Stimulated activated CD4-positive, alpha-beta T cell treated with anti-CD3 and anti-CD28 coated beads, TNF-alpha, amount 100 ng/mL, for 1 hour (primary cell): ENCODE measurements at places on chromosomes 16 and 17.

- DNase-seq, result no peak
Observed at GRCh38 chr16:49305406-49305805, 23.8 kb upstream of the CBLN1 start.

DNA sequence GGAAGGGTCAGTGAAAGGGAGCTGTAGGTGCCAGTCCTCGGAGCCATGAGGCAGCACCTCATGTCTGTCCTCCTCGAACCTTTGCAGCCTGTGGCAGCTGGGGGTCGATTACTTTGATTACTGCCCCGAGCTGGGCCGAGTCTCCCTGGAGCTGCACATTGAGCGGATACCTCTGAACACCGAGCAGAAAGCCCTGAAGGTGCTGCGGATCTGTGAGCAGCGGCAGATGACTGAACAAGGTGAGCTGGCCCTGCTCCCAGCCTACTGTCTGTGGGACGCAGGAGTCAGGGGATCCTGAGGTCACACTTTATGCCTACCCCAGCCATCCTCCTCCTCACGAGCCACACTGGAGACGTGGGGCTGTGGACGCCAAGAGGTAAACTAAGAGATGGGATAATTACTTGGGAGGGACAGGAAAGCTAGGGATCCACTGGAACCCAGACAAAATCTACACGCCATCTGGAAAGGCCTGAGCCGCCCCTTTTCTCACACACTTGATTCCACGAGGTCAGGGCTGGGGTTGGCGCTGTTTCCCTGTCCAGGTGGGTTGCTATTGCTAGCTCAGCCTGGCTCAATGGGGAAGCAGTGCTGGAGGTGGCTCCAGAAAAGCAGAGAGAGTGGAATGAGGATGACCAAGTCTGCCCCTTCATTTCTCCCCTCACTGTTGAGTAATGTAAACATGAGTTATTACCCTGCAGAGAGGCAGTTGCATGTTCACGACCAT is 26.4 kb downstream of the NUP85 start:
- DNase-seq, result no peak

GRCh38 chr16:11593581-11593980 is 6.9 kb upstream of the LITAF start:
- DNase-seq, result no peak

GRCh38 chr17:81328489-81328888 is 33.4 kb upstream of the SLC38A10 start:
- DNase-seq, result no peak

GRCh38 chr16:77599793-77600415 is 122.4 kb upstream of the NUDT7 start:
- no peak for DNase-seq

GRCh38 chr16:8430401-8430800 is 159.9 kb downstream of the TMEM114 start:
- DNase-seq, result no peak

- peak; percentile 50 for DNase-seq
Observed at GRCh38 chr17:21252796-21253645, at the start of gene NATD1. Gene NATD1, minus strand, starts transcription at chr17:21253410. Its CDS starts 146 bp downstream, at chr17:21253264.

DNA sequence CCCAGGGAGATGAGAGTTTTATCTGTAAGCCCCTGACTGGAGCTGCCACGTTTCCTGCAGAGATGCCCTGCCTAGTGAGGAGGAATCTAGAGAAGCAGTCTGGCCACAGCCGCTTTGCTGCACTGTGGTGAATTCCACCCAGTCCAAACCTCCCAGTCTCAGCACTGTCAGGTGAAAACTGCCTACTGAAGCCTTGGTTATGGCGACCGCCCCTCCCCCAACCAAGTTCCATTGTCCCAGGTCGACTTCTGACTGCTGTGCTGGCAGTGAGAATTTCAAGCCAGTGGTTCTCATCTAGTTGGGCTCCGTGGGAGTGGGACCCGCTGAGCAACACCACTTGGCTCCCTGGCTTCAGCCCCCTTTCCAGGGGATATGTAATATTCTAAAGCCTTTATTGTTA is 10.2 kb upstream of the LYZL6 start:
- DNase-seq, result no peak

DNA sequence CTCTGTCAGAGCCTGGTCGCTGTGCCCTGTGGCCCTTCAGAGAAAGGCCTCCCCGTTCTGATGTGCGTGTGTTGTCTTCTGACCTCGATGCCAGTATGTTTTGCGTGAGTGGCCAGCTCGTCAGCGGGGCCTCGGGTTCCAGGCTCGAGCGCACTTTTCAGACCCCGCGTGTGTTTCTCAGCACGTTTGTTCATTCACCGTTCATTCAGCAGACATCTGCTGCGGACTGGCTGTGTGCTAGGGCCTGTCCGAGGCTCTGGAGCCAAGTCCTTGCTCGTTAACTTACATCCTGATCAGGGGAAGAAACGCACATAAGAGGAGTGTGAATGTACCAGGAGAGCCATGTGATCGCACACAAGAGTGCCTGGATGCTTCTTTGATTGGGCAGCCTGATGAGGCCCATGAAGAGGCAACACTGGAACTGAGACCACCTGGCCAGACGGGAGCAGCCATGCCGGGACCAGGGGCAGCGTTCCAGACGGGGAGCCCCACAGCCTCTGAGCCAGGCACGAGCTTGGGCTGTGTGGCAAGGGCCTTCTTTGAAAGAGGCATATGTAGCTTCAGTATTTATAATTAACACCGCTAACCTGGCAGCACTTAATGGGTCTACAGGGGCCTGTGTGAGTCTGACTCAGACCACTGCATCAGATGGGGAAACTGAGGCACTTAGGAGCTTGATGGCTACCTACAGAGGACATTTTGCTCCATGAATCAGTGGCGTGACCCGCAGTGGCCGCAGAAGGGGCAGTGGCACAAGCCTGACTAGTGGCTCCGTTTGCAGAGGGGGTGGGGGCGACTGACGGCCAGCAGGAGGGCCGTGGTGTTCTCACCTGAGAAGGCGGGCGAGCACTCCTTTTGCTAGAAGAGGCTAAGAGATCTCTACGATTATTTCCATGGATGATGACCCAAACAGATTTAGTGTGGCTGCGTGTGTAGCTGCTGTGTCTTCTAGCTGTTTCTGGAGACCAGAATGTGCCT is 187.9 kb upstream of the CHMP6 start:
- DNase-seq, result no peak

- DNase-seq, result no peak
Observed at GRCh38 chr16:79421126-79421525, 179.4 kb downstream of the MAF start.

DNA sequence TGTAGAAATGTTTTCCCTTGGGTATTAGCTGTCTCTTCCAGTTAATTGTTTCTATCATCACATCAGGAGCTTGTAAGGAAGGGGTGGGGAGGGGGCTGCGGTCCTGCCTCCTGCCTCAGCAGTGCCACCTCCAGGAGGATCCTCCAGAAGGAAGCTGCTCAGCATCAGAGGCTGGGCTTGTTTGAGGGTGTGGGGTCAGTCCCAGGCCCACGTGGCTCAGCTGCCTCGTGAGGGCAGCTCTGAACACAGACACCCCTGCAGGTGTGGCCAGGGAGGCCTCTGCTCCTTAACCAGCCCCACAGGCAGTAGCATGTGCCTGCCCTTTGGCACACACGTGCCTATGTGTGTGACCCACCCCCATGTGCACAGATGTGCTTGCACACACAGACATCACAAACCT is 46.3 kb downstream of the MRM1 start:
- DNase-seq, result no peak

DNA sequence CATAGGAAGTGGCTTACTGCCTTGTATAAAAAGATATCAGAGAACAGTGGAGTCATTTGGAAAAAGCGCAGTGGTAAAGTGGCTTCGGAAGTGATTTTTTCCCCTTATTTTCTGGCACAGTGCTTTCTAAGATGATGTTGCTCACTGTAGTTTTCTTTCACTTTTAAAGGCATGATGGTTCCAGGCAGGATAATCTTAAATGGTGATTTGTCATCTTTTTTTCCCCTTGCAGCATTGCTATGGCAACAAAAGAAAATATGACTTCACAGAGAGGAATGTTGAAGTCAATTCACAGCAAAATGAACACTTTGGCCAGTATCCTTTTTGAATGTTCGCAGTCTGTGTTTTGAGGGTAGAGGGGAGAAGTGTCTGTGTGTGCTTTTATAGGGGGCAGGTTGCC is 42.5 kb downstream of the GOSR1 start:
- no peak for DNase-seq

DNA sequence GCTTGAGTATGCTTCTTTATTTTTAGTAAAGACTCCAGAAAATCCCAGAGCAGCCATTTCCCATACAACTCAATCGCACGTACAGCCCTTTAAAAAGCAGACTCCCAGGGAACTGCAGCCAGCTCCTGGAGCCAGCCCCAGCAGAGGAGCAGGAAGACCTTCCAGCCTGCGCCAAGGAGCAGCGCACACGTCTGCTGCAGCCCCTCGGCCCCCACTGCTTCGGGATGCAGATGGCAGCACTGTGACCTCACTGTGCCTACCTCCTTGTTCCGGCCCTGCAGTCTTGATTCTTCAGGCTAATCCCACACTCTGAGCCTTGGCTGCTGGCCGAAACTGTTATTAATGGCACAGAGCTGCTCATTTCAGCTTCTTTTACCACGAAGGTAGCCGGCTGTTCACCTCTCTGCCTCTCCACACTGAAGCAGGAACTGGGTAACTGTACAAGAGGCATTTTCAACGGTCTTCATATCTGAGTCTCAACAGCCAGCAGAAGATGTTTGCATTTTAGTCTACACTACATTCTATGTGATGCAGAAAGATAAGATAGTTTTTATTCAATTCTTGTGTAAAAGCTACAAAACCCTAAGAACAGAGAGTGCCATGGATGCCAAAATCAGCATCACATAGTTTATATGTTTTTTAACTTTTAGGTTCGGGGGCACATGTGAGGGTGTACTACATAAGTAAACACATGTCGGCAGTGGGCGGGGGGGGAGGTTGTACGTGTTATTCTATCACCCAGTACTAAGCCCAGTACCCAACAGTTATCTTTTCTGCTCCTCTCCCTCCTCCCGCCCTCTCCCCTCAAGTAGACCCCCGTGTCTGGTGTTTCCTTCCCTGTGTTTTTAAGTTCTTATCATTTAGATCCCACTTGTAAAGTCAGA is 130.9 kb downstream of the ANKRD11 start:
- no peak for DNase-seq

DNA sequence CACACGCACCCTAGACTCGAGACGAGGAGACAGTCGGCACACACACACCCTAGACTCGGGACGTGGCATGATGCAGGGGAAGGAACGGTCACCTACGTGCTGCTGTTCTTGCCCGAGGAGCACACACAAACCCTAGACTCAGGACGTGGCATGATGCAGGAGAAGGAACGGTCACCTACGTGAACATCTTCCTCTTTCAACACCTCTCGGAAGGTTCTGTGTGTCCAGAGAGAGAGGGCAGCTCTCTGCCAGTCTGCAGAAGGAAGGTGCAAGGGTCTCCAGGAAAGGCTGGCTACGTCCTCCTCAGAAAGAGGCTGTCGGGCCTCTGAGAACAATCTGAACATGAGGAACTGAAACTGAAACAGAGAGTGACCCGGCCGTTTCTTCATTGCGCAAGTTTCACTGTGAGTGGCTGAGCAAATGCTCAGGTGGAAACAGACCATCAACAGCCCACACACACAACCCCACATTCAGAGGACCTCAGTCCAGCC is 43.4 kb downstream of the ZNF276 start:
- DNase-seq, result no peak

DNA sequence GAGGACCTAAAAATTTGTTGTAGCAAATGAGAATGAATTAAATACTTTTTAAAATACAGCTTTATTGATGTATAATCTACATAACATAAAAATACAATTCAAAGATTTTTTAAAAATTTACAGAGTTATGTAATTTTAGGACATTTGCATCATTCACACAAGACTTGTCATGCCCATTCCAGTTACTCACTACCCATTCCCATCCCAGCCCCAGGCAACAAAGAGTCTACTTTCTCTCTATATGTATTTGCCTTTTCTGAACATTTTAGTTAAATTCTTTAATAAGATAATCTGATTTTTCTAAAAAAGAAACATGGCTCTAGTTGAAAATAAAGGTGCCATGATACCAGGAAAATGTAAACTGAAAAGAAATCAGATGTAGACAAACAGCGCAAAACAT is 354.2 kb downstream of the PMP22 start:
- DNase-seq, result no peak

GRCh38 chr17:71392715-71393567 is 727.9 kb upstream of the SOX9 start:
- DNase-seq, result no peak

GRCh38 chr17:33124871-33125551 is 133.4 kb downstream of the SPACA3 start:
- no peak for DNase-seq

DNA sequence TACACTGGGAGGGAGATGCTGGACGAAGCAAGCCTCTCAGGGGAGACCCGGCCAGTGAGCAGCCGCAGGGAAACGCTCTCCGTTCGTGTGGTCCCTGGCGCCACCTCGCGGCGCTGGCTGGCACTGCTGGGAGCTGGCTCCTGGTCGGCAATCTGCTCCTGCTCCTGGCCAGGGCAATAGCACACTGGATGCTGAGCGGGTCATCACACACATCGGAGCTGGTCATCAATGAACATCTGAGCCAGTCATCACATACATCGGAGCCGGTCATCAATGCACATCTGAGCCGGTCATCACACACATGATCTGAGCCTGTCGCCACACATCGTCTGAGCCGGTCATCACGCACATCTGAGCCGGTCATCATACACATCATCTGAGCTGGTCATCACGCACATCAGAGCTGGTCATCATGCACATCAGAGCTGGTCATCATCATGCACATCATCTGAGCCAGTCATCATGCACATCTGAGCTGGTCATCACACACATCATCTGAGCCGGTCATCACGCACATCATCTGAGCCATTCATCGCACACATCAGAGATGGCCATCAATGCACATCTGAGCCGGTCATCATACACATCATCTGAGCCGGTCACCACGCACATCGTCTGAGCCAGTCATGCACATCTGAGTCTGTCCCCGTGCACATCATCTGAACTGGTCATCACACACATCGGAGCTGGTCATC is 217.3 kb downstream of the RBFOX3 start:
- peak; percentile 30 for DNase-seq

DNA sequence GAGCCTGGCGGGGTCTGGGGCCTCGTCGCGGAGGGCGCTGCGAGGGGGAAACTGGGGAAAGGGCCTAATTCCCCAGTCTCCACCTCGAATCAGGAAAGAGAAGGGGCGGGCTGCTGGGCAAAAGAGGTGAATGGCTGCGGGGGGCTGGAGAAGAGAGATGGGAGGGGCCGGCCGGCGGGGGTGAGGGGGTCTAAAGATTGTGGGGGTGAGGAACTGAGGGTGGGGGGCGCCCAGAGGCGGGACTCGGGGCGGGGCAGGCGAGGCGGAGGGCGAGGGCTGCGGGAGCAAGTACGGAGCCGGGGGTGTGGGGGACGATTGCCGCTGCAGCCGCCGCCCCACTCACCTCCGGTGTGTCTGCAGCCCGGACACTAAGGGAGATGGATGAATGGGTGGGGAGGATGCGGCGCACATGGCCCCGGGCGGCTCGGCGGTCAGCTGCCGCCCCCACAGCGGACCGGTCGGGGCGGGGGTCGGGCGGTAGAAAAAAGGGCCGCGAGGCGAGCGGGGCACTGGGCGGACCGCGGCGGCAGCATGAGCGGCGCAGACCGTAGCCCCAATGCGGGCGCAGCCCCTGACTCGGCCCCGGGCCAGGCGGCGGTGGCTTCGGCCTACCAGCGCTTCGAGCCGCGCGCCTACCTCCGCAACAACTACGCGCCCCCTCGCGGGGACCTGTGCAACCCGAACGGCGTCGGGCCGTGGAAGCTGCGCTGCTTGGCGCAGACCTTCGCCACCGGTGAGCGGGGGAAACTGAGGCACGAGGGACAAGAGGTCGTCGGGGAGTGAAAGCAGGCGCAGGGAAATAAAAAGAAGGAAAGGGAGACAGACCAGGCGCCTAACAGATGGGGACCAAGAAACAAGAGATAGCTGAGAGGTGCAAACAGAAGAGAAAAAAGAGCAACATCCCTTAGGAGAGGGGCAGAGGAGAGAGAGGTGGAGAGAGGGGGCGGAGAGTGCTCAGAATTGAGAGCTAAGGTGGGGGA is at the start of gene PNMT:
Gene PNMT, plus strand, starts transcription at position 509 of the 980 bp plus-strand sequence. Its CDS starts 23 bp downstream, at position 532.
- DNase-seq, result peak; percentile 15
